ENCODE measurements at places on chromosomes 12 and 14.

GRCh38 chr12:78439666-78440065 is 424.9 kb upstream of the SYT1 start:
- no peak for DNase-seq

DNA sequence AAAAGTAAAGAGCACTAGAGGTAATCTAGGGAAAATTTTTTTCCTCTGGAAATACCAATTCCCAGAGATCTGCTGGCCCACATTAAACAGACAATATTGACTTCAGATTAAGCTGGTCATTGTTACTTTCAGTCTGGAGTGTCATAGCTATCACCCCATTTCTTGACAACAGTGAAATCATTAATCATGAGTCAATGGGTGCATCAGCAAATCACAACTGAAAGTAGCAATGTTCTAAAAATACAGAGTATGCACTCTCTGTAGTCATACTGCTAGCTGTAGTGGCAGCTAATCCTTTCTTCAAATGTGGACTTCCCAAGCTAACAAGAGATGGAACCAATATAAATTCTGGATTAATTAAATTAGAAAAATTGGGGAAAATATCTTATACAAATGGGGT is 129.9 kb downstream of the CPNE8 start:
- no peak for DNase-seq

DNA sequence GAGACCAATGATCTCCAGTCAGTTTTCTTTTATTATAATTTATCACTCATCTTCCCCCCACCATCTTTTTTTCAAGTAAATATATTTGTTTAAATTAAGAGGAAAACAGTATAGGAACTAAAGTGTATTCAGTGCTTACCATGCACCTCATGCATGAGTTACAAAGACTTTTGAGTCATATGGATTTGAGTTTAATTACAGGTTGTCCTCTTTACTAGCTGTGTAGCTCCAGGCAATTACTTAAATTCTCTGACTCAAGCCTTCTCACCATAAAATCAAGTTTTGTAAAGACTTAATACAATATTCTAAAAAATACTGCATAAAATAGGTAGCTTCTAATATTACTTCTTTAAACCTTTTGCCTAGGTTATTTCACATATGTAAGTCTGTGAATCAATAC is 251.3 kb downstream of the SLC16A7 start:
- no peak for DNase-seq

GRCh38 chr12:27424631-27425230 is 21.8 kb upstream of the SMCO2 start:
- DNase-seq, result no peak

- no peak for DNase-seq
Measured at GRCh38 chr14:54123841-54124240, 167.2 kb upstream of the BMP4 start.

- no peak for DNase-seq
Measured at GRCh38 chr12:79317179-79317847, 373.5 kb downstream of the PAWR start.

GRCh38 chr12:91230841-91231240 is 48.2 kb upstream of the DCN start:
- no peak for DNase-seq

- DNase-seq, result no peak
Measured at GRCh38 chr12:22083167-22083566, 37.1 kb downstream of the CMAS start.

- no peak for DNase-seq
Measured at GRCh38 chr14:87955501-87955900, 37.5 kb downstream of the GALC start.
